ENCODE measurements at places on chromosomes 2 and 18.
A peak's percentile ranks its signal among the peaks of the same experiment; 100 is the strongest.

DNA sequence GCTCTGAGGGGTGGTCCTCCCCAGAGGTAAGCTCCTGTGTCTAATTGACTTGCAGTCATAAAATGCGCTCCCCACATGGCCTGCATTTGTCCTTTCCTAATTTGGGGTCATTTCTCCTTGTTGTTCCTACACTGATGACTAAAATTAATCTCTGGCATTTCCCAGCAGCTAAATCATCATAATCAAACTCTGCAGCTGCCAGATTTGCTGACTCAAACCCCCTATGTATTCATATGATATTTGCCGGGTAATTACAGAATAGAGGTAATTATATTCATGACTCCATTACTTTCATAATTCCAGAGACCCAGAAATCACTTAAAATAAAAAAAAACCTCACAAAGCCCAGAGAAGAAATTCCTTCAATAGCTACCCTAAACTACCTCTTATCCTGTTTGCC lies 331.4 kb upstream of the KLHL29 start:
- no peak for DNase-seq

- DNase-seq: no peak
These were observed 92.2 kb upstream of the NCKAP5 start for GRCh38 chr2:133660510-133660909.

GRCh38 chr18:25739376-25739775 lies 351.0 kb downstream of the SS18 start:
- DNase-seq: no peak

DNA sequence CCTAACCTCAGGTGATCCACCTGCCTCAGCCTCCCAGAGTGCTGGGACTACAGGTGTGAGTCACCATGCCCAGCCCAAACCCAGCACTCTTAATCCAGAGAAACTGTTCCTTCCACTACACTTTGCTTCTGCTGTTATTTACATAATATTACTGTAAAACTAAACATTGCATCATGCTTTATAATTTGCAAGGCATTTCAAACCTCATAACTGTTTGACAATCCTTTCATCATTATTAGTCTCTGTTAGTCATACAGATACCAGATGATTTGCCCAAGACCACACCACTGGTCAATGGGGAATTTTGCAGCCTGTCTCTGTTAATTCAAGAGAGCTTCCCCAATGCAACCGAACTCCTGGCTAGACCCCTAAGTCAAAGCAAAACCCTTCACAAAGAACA lies 338.3 kb downstream of the ALK start:
- no peak for DNase-seq

- DNase-seq: no peak
These were observed 23.1 kb upstream of the RBMS1 start for GRCh38 chr2:160516547-160517365.

DNA sequence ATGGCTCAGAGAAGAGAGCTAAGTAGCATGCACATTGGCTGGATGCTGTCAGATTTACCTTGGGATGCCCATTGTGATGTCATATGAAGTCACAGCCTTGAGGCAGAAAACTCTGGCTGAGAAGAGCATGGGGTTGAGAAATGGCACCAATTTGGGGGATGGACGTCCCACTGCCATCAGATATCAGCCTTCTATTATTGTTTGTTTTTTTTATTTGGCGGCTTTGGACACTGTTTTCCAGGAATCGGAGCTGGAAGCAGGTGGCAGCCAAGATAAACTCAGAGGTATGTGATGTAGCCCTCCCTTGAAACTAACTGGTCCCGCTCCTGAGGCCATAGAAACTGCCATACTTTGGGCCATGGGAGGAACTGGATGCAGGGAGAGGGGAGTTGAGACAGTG lies 40.6 kb downstream of the GCKR start:
- DNase-seq: no peak

DNA sequence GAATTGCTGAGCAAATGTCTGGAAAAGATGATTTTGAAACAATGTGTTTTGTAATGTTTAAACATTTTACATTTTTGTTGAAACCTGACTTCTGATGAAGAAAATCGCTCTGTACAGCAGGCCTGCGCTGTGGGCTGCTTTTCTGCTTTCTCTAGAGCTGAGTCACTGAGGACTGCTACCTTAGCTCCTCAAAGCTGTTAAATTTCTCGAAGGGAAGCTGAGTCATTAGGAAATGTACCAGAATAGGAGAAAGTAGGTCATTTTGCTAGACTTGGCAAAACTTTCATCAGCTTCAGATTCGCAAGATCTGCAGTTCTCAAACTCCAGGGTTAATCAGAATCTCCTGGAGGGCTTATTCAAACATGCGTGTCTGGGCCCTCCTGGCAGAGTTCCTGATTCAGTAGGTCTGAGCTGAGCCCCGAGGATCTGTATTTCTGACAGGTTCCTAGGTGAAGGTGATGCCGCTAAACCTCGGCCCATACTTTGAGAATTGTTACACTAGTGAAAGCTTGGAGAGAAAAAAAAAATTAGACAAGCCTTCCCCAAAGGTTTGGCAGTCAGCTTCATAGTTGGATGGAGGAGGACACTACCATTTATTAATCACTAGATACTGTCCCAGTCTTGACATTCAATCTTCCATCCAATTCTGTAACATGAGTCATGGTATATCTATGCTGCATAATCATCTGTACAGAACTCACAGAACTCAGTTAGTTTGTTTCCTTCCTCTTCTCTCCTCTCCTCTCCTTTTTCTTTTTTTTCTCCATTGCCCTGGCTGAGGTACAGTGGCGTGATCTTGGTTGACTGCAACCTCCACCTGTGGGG lies 297.6 kb downstream of the PARD3B start:
- no peak for DNase-seq

DNA sequence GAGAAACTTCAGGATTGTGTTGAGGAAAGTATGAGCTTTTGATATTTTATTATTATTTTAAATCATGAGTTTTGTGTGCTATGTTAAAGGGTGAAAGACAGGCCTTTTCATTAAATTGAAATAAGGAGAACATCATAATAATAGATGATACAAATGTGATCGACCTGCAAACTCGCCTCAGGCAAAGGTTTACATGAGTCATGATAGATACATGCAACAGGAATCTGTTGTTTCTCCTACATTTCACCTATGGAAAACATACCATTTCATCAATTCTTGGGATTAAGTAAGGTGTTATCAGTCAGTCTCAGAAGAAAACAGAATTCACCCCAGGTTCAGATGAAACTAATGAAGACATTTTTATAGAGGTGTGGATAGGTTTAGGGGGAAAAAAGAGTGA lies 1992.5 kb upstream of the PIK3C3 start:
- DNase-seq: no peak

GRCh38 chr2:33577084-33577483 lies 22.0 kb downstream of the FAM98A start:
- DNase-seq: no peak

- DNase-seq: no peak
These were observed 49.9 kb upstream of the PNPT1 start for GRCh38 chr2:55743583-55743982.

GRCh38 chr18:31301201-31301655 lies 16.7 kb upstream of the DSG1 start:
- no peak for DNase-seq

- no peak for DNase-seq
These were observed 123.4 kb downstream of the ZFP36L2 start for GRCh38 chr2:43103093-43103404.

DNA sequence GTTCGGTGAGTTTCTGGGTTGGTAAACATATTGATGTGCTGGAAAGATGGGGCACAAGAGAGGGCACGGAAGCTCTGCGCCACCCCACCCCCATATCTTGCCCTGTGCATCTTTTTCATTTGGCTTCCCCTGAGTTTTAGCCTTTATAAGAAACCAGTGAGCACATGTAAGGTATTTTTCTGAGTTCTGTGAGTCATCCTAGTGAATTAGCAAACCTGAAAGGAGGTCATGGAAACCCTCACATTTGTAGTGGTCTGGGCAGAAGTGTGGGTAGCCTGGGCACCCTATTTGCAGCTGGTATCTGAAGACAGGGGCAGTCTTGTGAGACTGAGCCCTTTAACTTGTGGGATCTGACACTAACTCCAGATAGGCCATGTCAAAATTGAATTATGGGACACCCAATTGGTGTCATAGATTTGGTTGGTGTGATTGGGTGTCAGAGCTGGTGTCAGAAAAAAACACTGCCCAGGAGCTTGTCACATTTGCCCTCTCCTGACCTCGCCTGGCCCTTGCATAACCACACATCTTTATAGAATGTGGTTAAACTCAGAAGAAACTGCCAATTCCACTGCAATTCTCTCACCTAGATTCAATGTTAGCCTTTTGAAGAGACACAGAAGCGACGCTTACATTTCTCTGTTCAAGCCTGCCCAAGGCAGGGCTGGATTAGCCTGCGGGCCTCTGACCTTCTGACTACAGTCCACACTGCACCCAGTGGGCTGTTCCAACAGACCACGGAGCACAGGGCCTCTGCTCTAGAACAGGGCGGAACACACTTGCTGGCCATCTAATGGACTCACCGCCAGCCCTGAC lies 12.0 kb upstream of the GALM start:
- DNase-seq: peak; percentile 44

- no peak for DNase-seq
These were observed 65.5 kb downstream of the ZNF516 start for GRCh38 chr18:76429262-76430126.

DNA sequence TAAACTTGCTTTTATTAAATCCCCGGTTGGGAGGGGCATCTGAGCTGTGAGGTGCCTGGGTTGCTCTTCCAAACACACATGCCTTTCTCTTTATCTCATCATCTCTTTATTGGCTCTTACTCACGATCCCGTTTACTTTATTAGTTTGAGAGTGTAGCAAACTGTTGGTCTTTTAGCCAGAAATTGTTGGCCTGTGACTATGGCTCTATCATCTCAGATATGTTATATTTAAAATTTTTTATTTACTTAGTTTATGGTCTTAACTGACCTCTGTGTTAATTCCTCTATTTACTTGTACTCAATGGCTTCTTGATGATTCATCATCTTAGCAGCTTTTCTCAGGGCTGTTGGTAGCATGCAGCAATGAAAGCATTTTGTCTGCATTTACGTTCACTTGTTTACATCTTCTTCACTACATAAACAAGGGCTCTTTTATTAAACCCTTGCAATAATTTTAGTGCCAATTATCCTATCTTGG lies 408.4 kb downstream of the HRH4 start:
- no peak for DNase-seq

DNA sequence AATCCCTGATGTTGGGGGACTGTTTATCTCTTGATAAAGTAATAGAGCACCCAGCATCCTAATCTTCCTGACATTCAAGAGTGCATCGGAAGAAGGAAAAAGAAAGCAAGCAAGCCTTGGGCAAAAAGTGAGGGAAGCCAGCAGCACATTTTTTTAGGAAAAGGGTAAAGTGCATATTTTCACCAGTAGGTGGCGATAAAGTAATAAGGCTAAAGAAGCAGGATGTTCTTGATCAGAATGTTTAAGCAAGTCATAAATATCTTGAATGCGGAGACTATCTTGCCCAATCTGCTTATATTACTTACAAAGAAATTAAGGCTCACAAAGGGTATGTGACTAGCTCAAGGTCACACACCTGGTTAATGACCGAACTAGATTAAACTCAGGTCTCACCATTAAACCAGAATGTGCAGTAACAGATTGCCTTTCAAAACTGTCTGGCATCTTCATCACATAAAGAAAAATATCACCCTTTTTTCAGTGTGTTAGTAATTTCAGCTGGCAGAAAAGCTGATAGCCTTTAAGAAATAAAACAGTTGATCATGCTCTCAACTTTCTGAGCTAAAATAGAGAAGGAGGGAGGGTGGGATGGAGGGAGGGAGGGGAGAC lies 83.8 kb downstream of the VIT start:
- DNase-seq: no peak

DNA sequence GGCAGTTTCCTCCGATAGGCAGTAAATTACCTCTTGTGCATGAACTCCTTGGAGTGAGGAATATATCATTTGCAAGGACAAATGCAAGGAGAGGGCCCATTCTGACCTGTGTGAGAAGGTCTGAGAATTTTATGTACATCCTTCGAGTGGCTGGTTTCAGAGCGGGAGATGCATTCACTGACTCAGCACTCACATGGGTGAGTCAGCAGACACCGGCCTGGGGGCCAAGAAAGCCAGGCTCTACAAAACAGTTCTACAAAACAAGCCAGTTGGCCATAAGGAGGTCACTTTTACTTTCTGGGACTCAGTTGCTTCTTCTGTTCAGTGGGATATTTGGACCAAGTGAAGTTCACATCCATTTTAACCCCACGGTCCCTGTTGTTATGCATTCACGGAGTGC lies 35.3 kb downstream of the CYP26B1 start:
- DNase-seq: peak; percentile 10

GRCh38 chr2:69340101-69340775 lies 46.8 kb downstream of the GFPT1 start:
- DNase-seq: no peak

GRCh38 chr2:177291701-177292100 lies 27.2 kb upstream of the NFE2L2 start:
- no peak for DNase-seq

- DNase-seq: no peak
These were observed 185.0 kb downstream of the DOK6 start for GRCh38 chr18:69585696-69586095.

- DNase-seq: no peak
These were observed 93.7 kb downstream of the LOXHD1 start for GRCh38 chr18:46563317-46563716.

DNA sequence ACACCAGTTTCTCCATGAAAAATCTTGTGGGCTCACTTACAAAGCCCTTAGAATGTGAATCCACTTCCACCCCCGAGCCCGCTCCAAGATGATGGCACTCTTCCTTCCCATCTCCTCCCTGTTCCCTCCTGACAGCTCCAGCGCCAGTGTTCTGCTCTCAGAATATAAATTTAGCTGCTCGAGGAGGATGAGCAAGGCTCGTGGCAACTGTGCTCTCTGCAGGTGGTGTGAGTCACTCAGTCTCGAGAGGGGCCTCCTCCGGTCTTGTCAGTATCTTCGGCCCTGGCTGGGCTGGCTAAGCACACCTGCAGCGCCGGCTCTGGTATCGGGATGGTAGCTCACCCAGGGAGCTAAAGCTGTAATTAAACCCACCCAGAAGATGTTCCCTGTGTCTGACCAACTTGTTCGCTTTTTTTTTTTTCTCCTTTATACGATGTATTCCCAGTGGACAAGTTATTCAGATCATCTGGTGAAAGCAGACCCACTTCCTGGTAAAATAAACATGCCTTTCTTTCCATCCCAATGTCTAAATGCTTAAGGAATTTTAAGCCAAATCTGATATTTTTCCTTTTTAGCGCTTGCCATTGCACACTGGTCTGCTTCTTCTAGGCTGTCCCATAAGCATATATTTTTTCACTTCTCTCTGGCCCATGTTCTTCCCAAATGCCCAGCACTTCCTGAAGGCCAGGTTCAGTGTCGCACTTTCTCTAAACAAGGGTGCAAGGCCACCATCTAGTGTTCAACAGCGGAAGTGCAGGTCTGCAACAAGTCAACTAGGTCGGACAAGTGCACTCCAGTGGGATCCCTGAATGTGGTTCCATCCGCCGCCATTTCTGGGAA lies 31.4 kb upstream of the YPEL5 start:
- peak; percentile 78 for DNase-seq

DNA sequence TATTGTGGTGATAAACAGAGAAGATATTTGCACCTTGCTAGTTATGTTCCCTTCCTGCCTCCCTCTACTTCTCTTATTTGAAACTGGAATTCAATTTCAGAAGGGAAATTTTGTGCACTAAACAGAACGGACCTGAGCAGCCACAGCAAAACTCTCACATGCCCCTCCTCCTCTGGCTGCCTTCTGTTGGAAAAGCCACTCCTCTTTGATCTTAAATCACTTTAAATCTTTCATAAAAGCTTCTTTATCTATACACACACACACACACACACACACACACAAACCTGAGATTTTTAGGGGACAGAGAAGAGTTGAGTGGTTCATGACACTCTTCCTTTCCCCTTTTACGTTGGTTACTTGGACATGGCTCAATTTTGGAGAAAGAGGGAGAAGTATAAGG lies 5.6 kb downstream of the TBR1 start:
- DNase-seq: no peak

- DNase-seq: no peak
These were observed 45.9 kb downstream of the FOSL2 start for GRCh38 chr2:28438532-28439063.
